ENCODE measurements at places on chromosomes 2 and 18.
A peak's percentile ranks its signal among the peaks of the same experiment; 100 is the strongest.

- no peak for DNase-seq
Measured at GRCh38 chr2:98729652-98730051, 1.3 kb downstream of the MGAT4A start.

GRCh38 chr2:207768866-207769596 lies 675 bp downstream of the FZD5 start:
- DNase-seq: peak; percentile 39

GRCh38 chr18:9094307-9095226 lies 7.9 kb upstream of the NDUFV2 start:
- DNase-seq: peak; percentile 62

- DNase-seq: no peak
Measured at GRCh38 chr2:159585622-159586021, 30.7 kb downstream of the BAZ2B start.

DNA sequence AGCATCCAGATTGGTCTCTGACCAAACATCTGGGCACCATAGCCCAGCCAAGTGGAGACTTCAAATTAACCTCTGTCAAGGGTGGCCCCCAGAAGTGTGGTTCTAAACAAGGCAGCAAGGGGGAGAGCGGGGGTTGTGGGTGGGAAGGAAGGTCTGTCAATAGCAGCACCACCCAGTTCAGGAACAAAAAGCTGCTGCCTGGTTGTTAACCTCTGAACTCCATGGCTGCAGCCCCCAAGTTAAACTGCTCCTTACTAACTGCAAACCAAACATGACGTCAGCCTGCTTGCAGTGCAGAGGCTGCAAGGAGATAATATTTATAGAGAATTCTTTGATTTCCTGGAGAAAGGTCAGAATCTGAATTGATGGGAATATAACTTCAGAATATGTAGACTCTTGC lies 76.5 kb downstream of the ARL4C start:
- no peak for DNase-seq

DNA sequence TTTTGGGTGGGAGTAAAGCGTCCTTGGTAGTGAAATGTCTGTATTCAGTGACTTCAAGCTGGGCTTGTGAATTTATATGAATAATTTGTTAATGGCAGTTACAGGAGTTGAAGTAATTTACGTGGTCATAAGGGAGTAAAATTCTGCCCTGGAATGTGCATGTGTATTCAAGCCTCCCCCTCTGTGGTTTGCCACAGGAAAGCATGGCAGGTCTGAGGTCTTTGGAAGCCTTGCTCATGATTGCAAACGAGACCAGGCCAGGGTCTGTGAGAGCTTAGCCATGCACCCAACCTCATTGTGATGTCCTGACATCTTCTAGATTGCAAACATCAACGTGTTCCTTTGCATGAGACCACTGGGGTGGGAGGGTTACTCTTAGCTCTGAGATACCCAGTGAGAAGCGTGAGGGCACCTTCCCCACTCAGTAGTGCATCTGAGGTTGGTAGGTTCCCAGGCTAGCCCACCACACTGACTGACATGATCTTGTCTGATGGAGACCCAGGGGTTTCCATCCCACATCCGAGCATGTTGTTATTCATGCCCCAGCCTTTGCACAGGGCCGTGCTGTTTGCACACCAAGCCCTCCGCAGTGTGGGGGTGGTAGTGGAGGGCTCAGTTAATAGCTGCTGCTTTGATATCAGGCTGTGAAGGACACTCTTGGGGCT lies 216.5 kb downstream of the KLHL29 start:
- DNase-seq: peak; percentile 33

DNA sequence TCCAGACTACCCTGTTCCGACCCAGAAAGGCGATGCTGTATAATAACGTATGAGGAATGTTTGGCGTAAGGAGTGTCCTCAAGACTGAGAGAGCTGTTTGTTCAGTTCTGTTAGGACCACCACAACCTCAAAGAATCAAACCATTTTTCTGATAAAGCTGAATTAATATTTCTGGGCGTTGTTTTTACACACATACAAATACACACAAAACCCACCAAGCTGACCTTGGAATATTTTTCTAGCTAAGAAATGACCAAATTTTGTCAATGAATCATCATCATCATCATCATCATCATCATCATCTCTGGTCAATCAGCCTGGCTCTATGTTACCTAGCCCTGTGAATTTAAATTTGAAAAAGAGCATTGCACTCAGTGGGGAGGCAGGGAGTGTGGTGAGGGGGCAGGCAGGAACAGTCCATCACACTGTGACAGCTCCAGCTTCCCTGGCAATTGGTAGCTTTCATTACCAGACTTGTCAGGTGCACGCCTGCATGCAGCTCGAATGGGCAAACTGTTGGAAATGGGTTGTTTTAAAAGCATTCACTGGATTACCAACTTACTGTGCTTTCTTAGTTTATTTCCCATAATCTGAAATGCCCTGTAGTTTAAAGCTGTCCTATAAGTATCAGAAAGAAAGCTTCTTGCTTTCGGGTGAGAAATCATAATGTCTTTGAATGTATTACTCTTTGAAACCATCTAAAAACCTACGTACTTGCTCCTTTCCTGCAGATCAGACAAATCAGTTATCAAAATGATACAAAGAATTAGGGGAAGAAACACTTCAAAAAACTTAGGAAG lies 6.9 kb upstream of the POU3F3 start:
- DNase-seq: no peak

DNA sequence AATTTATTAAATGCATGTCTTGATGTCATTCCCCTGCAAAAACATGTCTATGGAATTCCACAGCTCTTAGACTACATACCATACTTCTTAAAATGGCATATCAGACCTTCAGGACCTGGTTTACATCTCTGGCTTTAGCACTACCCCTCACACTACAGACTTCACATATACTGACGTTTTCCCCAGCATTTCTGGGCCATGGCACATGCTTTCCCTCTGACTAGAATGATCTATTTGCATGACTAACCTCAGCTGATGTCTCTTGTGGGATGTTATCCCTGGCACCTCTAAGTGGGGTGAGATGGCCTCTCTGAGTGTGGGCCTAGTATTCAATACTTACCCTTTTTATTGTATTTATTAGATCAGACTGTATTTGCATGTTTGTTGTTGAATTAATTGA lies 381.6 kb downstream of the ERBB4 start:
- DNase-seq: peak; percentile 60

- DNase-seq: no peak
Measured at GRCh38 chr2:71822463-71822862, 325.2 kb downstream of the CYP26B1 start.

DNA sequence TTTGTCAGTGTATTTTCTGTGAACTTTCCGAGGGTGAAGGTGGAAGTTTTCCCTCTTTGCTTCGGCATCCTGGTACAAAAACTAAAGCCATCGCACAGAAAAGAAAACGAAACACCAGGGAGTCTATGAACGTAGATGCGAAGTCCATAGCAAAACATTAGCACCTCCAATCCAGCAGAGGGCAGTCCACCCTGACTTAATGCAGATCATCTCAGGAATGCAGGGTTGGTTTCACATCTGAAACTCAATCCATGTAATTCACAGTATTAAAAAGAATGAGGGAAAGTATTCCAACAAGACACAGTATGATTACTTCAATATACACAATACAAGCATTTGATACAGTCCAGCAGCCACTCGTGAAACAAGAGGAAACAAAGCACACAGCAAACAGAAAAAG lies 70.8 kb downstream of the RTP5 start:
- no peak for DNase-seq

DNA sequence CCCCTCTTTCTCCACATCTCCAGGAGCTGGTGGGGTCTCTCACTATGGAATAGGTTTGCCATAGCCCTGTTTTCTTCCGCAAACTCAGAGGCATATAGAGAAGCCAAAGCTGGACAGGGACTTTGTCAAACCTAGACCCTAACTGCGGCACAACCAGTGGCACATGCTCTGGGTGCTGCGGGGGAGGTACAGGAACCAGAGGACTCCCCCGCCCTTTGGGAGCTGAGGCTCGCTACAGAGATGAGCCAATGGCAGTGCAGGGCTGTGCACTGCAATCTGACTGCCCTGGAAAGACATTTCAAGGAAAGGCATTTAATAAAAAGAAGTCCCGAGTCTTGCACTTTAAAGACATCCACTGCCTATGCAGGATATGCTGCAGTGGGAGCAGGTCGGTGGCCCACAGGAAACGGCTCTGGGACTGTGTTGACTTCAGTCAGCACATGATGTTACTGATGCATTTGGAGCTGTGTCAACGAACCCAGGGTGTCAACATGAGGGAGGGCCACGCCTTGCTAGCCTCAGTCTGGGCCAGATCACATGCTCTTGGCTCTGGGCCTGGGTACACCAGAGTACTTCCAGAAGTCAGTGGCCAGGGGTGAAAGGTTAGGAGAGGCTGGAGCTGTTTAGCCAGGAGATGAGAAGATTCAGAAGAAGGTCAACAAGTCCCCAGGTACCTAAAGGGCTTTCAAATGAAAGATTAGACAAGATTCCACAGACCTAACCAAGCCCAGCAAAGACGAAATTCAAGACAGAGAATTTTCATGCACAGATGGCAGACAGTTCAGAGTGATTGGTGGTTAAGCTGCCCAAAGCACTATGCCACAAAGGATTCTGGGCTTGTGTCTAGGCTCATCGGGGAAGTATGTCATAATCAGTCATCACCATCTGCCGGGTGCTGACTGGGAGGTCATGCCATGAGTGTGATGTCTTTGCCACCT lies 8.2 kb downstream of the SLC35F6 start:
- DNase-seq: peak; percentile 91

DNA sequence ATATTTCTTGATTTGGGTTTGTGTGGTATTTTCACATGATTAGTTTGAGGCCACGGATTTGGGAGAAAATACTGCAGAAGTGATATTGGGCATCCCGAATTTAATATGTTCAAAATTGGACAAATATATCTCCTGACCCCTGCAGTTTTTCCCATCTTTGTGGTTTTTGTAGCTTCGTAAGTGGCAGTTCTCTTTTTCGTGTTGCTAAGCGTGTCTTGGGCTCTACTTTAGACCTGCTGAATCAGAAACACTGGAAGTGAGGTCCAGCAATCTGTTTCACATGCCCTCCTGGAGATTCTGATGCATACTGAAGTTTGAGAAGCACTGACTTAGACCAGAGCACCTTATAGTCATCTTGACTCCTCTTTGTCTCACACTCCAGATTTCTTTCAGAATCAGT lies 98.3 kb downstream of the EPB41L5 start:
- no peak for DNase-seq

DNA sequence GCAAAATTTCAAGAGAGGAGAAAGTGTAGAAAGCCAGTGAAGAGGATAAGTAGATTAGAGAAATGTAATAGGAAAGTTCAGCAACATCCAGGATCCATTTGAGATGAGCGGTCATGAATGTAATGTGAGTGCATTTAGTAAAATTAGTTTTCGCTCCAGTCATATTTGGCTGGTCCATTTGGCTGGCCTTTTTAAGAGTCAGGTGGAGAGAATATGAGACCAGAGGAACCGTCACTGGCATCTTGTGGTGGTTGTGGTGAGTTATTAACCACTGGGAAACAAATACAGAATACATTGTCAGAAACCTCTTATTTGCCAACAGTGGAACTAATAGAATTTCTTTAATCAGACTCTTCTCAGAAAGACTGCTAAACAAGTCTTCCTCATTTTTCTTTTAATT lies 1064.3 kb upstream of the CDH2 start:
- DNase-seq: no peak

DNA sequence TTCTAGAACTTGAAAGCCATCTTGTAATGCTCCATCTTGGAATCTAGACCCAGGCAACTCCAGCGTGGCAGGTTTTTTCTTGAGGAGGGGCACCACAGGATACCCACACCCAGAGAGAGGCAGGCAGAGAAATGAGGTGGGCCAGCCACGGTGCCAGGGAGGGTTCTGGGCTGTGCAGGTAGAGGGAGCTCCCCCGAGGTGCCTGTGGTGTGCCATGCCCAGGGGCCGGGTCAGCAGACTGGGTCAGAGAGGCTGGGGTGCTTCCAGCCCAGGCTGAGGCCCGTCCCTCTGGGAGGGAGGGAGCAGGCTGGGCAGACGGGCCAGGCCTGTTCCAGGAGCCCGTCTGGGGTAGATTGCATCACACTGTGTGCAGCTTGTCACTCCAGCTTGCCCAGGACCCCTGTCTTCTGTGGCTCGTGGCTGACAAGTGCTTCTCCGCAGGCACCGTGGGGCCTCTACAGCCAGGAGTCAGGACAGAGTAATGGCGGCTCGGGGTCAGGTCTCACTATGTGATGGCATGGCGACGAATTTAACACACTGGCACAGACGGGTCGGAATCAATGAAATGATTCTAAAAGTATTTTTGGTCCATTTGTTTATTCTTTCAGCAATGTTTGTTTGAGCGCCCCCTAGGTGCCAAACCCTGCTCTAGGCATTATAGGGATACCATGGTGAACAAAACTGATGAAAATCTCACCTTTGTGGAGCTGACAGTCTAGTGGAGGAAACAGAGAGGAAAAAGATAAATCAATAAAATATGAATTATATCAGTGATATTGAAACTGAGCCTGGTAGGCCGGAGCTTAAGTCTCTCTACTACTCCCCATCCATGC lies 144.0 kb downstream of the ACOXL start:
- DNase-seq: no peak

DNA sequence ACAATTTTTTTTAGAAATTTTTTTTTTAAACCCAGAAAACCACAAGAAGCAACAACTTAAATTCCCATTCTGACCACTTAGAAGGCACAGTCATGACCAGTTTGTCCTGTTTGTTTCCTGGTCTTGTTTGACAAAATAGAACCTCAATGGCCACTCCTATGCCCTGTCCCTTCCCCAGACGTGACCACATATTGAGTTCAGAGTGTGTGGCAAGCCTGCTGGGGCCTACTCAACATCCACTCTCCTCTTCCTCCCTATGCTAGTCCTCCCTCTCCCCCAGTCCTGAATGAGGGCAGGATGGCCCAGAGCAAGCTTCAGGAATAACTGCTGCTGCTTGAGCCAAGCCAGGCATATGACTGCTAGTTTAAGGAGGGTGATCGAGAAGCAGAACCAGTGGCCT lies 89.6 kb downstream of the PRELID3A start:
- DNase-seq: peak; percentile 53

- DNase-seq: no peak
Measured at GRCh38 chr2:105410554-105410953, 11.7 kb upstream of the FHL2 start.

GRCh38 chr18:66077066-66077465 lies 326.3 kb downstream of the CDH7 start:
- DNase-seq: peak; percentile 32

DNA sequence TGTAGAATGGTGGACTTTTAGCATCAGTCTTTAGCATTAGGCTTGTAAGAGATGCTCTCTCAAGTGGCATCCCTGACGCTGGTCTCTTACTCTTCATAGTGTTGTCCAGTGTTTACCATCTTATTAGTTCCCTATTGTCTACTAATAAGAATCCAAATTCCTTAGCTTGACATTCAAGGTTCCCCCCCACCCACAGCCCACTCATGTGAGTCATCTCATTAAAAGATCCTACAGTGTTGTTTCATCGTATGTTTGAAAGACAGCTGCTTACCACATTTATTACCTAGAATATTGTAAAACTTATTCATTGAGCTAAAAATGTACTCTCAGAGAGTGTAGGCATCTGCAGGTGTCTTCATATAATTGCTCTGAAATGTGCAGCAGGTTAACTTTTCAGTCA lies 28.5 kb downstream of the EIF5B start:
- DNase-seq: peak; percentile 6

GRCh38 chr2:209549589-209549988 lies 125.7 kb downstream of the MAP2 start:
- peak; percentile 16 for DNase-seq

Measured in LHCN-M2 (cell line).